ENCODE measurements at places on chromosomes 2 and 18. TPM values are rescaled to one million over a fixed set of nuclear protein-coding genes. Genes with fewer than 3 reads are reported as not detected.

GRCh38 chr18:75810961-75811551, 383.6 kb upstream of the SMIM21 start:
- H3K27ac ChIP-seq, result peak overlapping the region; percentile 6
- no peaks in the 10 kb centered on the region for H3K27me3 ChIP-seq

DNA sequence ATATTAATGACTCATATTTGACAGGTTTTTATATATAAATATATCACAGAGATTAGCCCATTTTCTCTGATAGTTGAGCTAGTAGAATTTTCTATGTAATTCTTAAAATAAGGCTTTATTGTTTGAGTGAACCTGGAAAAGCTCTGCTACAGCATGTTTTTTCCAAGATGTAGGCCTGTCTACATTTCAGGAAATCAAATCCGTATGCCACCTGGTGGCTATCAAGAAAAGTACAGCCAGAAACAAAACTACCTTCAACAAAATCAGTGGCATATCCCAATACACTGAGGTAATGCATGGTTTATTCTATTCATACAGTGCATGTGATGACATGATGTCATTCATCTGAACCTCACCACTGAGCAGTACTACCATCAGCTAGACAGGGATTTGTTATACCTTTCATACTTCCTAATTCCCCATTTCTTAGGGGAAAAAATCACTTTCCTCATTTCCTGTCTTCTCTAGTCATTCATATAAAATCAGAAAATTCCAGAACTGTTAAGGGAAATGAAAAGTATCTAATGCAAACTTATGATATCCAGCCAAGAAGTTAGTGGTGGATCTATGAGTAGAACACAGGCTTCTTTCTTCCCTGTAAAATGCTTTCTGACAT, 310.4 kb upstream of the SYT4 start:
- H3K4me1 ChIP-seq, result no peaks in the 10 kb centered on the region
- H3K27me3 ChIP-seq, result no peaks in the 10 kb centered on the region
- H3K27ac ChIP-seq, result no peak overlapping the region
- DNase-seq, result peak; percentile 42

DNA sequence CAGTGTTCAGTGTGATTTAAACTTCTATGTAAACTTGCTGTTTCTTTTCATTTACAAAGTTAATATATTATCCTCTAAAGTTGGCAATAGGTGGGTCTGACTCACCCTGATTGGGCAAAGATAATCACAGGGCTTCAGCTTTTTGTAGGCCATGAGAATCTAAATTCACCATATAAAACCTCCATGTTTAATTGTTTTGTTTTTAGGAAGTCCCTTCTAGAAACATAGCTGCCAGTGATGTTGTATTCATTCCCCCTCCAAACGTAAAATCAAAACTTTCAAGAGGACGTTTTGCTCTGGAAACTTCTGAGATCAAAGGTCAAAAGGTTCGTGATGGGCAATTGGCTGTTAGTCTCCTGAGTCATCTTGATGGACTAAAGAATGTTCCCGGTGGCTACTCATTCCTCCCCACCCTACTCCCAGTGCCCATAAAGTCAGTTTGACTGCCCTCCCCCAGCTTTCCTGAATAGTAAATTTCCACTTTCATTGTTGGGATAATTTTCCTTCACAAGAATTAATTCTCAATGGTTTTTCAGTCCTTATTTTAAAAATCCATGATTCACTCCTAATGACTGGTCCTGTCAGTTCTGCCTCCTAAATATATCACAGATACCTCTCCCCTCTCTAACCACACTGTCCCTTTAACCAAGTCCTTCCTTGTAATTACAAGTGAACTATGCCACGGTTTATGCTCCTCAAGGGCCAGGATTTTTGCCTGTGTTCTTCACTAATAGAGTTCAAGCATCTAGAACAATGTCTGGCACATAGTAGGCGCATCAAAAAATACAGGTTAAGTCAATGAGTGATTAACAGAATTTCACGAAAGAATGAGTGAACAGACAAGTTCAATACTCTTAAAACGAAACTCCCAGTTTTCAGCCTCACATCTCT, 164.4 kb upstream of the VRK2 start:
- H3K36me3 ChIP-seq, result no peaks in the 10 kb centered on the region
- no peaks in the 10 kb centered on the region for H3K4me1 ChIP-seq
- no peak overlapping the region for H3K27ac ChIP-seq
- H3K27me3 ChIP-seq, result no peaks in the 10 kb centered on the region

Gene SPDYA
- total RNA-seq, result 0.83 TPM
